ENCODE measurements at places on chromosomes 2 and 18. TPM values are rescaled to one million over a fixed set of nuclear protein-coding genes. Genes with fewer than 3 reads are reported as not detected.

Gene ITGA4
- total RNA-seq: 0.89 TPM

GRCh38 chr2:29295845-29296244 is 180.6 kb downstream of the CLIP4 start:
- DNase-seq: no peak

GRCh38 chr2:194999771-195000170 is 657.3 kb upstream of the SLC39A10 start:
- no peak for DNase-seq

DNA sequence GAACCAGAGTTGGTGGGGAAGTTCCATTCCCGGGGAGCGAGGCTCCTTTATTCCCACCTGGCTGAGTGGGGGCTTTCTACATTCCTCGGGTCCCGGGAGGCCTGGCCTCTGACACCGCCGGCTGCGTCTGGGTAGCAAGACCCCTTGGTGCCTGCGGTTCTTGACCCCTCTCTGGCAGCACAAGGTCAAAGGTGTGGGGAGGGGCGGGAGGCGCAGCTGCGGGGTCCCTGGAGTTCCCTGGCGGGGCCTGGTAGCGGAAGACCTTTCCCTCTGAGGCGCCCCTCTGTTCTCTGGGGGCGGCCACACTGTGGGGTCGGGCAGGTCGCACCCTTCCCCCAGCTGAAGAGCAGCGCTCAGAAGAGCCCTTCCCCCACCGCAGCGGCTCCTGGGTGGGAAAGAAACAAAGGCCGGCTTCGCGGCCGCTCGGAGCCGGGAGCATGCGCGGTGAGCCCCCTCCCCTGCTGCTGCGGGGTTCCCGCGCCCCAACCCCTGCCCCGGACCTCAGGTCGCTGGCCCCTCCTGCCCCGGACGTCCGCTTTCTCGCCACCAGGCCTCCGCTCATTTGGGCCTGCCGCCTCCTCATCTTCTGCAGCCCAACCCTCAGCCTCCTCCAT is 146.3 kb downstream of the ANKRD44 start:
- peak; percentile 49 for DNase-seq

GRCh38 chr2:160989778-160990177 is 170.4 kb upstream of the TANK start:
- DNase-seq: no peak

All from Right ventricle myocardium superior (tissue), 1 donor.